ENCODE measurements at places on chromosomes 11 and 22. TPM values are rescaled to one million over a fixed set of nuclear protein-coding genes. Genes with fewer than 3 reads are reported as not detected.
A peak's percentile ranks its signal among the peaks of the same experiment; 100 is the strongest.

Gene SLC17A6
- not detected for total RNA-seq

DNA sequence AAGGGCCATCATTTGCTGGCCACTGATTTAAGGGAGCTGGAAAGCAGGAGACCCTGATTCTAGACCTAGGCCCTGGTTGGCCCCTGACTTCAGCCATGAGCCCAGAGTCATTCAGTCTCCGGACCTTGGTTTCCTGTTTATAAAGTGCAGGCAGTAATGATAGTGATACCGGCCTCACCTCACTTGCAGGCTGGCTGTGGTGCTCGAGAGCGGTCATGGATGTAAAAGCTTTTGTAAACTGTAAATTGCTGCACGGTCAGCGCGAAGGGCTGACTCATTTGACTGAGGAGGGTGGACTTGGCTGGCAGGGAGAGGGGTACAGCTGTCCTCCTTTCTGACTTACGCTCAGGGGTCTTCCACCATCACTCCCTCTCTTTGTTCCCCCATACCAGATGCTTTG lies 37.4 kb downstream of the FBLN1 start:
- H3K27me3 ChIP-seq = no peaks in the 10 kb centered on the region
- H3K4me3 ChIP-seq = no peak overlapping the region
- H3K4me1 ChIP-seq = peaks cover 3% of the 10 kb centered on the region
- no peaks in the 10 kb centered on the region for H3K36me3 ChIP-seq

- H3K36me3 ChIP-seq = no peaks in the 10 kb centered on the region
- no peak for DNase-seq
- no peak overlapping the region for H3K4me3 ChIP-seq
- no peak overlapping the region for H3K27ac ChIP-seq
- peaks cover 6% of the 10 kb centered on the region for H3K4me1 ChIP-seq
Measured at GRCh38 chr11:32109138-32109537, 18.3 kb downstream of the RCN1 start.

Gene GAB4
- total RNA-seq = not detected

DNA sequence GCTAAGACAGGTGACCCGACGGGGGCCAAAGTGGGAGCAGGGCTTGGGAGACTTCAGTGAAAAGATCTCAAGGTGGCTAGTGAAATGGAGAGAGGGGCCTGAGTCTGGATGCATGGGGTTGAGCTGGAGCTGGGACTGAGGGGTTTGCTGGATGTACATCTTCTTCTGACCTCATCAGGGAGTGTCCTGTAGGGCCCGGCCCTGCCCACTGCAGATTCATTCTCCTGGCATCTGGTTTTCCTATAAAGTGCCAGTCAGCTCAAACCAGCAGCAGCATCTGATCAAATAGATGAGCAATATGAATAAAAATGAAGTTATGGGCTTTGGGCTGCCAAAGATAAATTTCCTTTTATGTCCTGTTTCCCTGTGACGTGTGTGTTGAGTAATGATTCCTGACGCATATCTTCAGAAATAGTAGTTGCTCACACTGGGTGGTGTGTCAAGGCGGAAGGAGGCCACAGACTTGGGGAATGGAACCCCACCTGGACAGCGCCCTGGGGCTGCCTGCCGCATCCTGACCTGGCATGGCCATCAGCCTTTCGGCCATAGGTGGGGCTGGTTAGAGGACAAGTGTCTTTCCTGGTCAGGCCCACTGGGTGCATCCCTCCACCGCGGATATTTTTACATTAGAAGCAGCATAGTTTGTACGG lies 135.4 kb downstream of the OSBP2 start:
- no peak for DNase-seq
- no peak overlapping the region for H3K27ac ChIP-seq
- H3K4me1 ChIP-seq = no peaks in the 10 kb centered on the region
- no peak overlapping the region for H3K4me3 ChIP-seq
- H3K36me3 ChIP-seq = no peaks in the 10 kb centered on the region
- H3K27me3 ChIP-seq = peaks cover under 1% of the 10 kb centered on the region

DNA sequence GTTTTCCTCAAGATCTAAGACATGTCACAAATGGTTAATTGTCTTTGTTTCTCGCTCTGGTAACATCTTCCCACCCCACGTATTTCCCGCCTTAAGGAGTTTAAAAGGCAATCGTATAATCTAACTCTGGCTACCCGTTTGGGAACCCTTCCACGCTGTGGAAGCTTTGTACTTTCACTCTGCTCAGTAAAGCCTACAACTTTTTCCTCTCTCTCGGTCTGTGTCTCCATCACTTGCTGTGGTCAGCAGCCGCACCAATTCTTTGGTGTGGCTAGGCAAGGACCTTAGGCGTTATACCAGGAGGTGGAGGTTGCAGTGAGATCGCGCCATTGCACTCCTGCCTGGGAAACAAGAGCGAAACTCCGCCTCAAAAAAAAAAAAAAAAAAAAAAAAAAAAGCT lies 1430.1 kb downstream of the LRRC4C start:
- peaks cover 10% of the 10 kb centered on the region for H3K4me1 ChIP-seq
- DNase-seq = no peak
- no peaks in the 10 kb centered on the region for H3K36me3 ChIP-seq

- DNase-seq = no peak
- H3K36me3 ChIP-seq = no peaks in the 10 kb centered on the region
- H3K27ac ChIP-seq = no peak overlapping the region
- H3K4me1 ChIP-seq = no peaks in the 10 kb centered on the region
Measured at GRCh38 chr11:122337704-122338103, 221.7 kb upstream of the BLID start.

GRCh38 chr11:10414659-10415058 lies 40.4 kb upstream of the AMPD3 start:
- no peak overlapping the region for H3K4me3 ChIP-seq
- no peaks in the 10 kb centered on the region for H3K36me3 ChIP-seq
- no peak overlapping the region for H3K27ac ChIP-seq
- no peaks in the 10 kb centered on the region for H3K27me3 ChIP-seq
- no peaks in the 10 kb centered on the region for H3K4me1 ChIP-seq

DNA sequence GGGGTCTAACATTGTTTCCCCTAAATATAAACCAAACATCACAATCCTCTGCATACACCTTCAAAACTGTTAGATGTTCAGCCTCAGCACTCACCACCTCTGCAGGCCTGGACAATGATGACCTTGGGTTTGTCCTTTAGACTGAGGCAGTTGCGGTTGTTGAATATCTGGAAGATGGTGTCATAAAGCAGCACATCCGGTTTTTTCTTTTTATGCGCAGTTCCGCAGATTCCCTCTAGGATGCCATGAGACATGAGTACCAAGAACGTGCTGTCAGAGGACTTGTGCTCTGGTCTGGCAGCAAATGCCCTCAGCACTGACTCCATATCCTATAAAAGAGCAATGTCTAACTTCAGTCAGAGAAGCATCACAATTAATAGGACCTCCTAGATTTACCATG lies 22.8 kb downstream of the CASP5 start:
- H3K36me3 ChIP-seq = no peaks in the 10 kb centered on the region
- peak; percentile 9 for DNase-seq
- no peak overlapping the region for H3K4me3 ChIP-seq
- no peaks in the 10 kb centered on the region for H3K4me1 ChIP-seq
- no peaks in the 10 kb centered on the region for H3K27me3 ChIP-seq

DNA sequence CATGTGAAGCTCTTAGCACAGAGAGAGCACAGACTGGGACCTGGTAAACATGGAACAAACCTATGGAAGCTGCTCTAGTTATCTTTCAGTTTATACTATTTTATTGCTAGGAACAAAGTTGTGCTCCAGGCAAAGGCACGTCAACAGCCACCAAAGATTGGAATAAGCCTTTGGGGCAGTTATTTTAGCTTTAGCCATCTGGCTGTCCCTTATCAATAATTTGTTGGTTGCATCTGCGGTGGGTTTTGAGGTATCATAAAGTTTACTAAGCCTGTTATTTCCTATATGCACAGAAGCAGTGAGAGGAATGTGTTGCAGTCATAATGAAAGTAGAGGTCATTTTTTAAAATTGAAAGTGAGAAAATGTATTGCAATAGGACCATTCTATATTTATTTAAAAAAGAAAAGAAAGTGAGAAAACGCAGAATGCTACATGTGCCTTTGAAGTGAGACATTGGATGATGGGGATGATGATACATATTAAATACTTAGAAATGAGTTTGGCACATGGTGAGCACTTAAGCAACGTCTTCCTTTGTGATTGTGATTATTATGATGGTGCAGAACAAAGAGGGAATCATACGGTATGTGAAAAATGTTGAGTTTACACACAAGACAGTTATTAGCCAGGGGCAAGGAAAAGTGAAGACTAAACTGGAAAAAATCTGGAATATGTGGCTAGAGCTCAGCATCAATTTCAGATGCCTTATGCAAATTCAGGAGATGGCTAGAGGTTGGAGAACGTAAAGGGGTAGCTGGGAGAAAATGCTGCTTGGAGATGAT lies 58.3 kb downstream of the PRR5L start:
- no peak overlapping the region for H3K4me3 ChIP-seq
- no peak for DNase-seq
- H3K4me1 ChIP-seq = peaks cover 5% of the 10 kb centered on the region
- H3K27me3 ChIP-seq = no peaks in the 10 kb centered on the region
- no peak overlapping the region for H3K27ac ChIP-seq

Gene GSTT2B
- total RNA-seq = 0.19 TPM

Gene LINC01488
- 0.09 TPM for total RNA-seq

DNA sequence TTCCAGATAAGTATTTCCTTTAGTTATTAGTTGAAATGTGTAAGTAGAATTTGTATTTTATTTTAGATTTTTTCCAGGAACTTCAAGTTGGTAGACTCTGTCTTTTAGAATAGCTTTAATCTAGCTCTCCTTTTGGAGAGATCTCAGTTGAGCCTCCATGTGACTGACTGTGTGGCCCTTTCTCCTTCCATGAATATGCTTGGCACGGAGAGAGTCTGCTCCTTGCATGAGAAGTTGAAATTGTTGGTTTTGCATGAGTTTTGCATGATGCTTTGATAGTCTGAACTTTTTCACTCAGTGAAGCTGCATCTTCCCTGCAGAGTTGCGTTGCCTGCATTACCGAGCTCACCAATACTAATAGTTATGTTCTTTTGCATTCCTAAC lies 32.8 kb upstream of the CTTN start:
- no peak overlapping the region for H3K4me3 ChIP-seq
- no peaks in the 10 kb centered on the region for H3K4me1 ChIP-seq
- DNase-seq = no peak
- no peak overlapping the region for H3K27ac ChIP-seq

DNA sequence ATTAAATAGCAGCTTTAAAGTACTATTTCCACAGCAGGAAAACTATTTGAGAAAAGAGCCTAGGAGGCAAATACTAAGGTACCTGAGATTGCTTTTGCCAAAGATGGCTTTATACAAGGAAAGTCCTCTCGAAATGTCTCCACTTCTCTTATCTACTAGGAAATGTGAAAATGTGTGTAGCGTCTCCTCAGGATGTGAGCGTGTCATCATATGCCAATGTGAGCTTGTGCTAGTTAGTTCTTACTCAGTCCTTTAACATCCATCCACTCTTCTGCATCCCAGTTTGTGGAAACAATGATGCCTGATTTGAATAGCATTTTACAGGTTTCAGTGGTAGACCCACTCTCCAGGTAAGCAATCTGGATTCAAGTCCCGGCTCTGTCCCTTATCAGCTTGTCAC lies 421.0 kb downstream of the DYNC2H1 start:
- H3K4me1 ChIP-seq = peaks cover 13% of the 10 kb centered on the region
- H3K27me3 ChIP-seq = no peaks in the 10 kb centered on the region
- no peaks in the 10 kb centered on the region for H3K36me3 ChIP-seq
- DNase-seq = no peak

GRCh38 chr11:58465690-58466089 lies 23.7 kb upstream of the OR5B12 start:
- no peaks in the 10 kb centered on the region for H3K36me3 ChIP-seq
- H3K4me1 ChIP-seq = no peaks in the 10 kb centered on the region
- no peak overlapping the region for H3K27ac ChIP-seq

Gene VSIG10L2
- total RNA-seq = not detected

- H3K27me3 ChIP-seq = no peaks in the 10 kb centered on the region
- H3K36me3 ChIP-seq = no peaks in the 10 kb centered on the region
- no peak overlapping the region for H3K27ac ChIP-seq
- no peak overlapping the region for H3K4me3 ChIP-seq
- peaks cover 26% of the 10 kb centered on the region for H3K4me1 ChIP-seq
Measured at GRCh38 chr22:44620129-44620840, 81.7 kb upstream of the PRR5 start.

- H3K4me1 ChIP-seq = no peaks in the 10 kb centered on the region
- H3K4me3 ChIP-seq = no peak overlapping the region
- H3K36me3 ChIP-seq = no peaks in the 10 kb centered on the region
- no peaks in the 10 kb centered on the region for H3K27me3 ChIP-seq
- no peak for DNase-seq
- H3K27ac ChIP-seq = no peak overlapping the region
Measured at GRCh38 chr22:49086606-49087157, 741.0 kb downstream of the BRD1 start.

Gene GGT1
- 4.9 TPM for total RNA-seq

Gene OR51I1
- not detected for total RNA-seq

DNA sequence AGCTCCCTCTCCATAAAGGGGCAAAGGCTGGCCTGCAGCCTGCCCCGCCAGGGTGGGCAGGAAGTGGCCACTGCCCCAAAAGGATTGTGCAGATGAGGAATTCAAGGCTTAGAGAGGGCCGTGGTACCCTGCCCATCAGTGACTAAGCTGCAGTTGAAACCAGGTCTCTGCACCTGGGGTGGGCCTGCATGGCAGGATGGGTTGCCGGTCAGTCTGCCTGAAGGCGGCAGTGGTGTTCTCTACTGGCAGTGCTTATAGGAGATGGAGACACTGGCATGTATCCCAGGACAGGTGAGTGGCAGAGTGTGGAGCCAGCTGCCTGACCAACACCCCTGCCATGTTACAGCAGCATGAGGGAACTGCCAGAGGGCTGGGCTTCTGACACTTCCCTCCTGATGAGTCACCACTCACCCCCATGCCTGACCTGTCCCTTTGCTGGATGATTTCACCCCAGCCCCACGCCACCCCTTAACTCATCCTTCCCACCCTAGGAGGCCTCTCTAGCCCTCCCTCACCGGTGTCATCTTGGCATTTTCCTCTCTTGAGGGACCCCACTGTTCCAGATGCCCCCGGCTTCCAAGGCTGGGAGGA lies 70.2 kb upstream of the LMO1 start:
- peak overlapping the region; percentile 21 for H3K27ac ChIP-seq
- H3K27me3 ChIP-seq = no peaks in the 10 kb centered on the region
- H3K4me1 ChIP-seq = peaks cover 61% of the 10 kb centered on the region
- no peak overlapping the region for H3K4me3 ChIP-seq

Gene YAP1
- total RNA-seq = 91.4 TPM

Gene ZNF280B
- 10.4 TPM for total RNA-seq

Gene MMP11
- 4.1 TPM for total RNA-seq

DNA sequence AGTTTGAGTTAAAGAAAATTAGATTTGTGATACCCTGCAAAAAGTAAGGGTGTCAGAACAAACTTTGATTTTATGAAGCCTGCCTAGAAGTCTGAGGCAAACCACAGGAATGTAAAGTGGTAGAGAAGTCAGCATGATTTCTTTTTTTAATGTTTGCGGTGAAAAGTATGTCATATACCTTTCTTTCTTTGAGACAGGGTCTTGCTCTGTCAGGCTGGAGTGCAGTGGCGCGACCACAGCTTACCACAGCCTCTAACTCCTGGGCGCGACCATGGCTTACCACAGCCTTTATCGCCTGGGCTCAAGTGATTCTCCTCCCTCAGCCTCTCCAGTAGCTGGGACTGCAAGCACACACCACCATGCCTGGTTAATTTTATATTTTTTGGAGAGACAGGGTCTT lies 4.7 kb downstream of the API5 start:
- H3K36me3 ChIP-seq = peaks cover 7% of the 10 kb centered on the region
- DNase-seq = no peak
- H3K27ac ChIP-seq = no peak overlapping the region
- no peaks in the 10 kb centered on the region for H3K27me3 ChIP-seq
- no peak overlapping the region for H3K4me3 ChIP-seq
- H3K4me1 ChIP-seq = peaks cover 10% of the 10 kb centered on the region
